EH (cell line): ENCODE measurements at places on chromosomes 1 and 21.

DNA sequence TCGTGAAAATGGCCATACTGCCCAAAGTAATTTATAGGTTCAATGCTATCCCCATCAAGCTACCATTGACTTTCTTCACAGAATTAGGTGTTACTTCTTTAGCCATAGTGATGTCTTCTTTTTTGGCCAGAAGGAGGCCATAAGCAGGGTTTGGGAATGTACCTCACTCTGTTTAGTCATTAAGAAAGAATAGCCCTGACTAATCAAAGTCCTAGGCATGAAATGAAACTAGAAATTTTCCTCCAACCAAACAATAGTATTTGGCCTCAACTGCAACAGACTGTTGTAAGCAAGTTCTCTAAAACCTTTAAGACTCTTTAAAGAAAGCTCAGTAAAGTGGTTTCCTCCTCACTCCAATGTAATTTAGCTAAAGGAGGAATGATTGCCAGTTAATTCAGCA lies 163.9 kb downstream of the AKT3 start:
- DNase-seq = no peak

DNA sequence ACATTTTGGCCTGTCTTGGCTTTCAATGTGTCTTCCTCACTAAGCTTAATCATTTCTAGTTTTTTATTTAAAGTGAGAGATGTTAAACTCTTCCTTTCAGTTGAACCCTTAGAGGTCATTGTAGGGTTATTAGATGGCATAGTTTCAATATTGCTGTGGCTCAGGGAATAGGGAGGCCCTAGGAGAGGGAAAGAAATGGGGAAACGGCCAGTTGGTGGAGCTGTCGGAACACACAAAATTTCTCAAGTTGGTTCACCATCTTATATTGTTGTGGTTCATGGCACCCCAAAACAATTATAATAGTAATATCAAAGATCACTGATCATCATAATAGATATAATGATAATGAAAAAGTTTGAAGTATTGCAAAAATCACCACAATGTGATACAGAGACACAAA lies 31.4 kb upstream of the KAZN start:
- no peak for DNase-seq

DNA sequence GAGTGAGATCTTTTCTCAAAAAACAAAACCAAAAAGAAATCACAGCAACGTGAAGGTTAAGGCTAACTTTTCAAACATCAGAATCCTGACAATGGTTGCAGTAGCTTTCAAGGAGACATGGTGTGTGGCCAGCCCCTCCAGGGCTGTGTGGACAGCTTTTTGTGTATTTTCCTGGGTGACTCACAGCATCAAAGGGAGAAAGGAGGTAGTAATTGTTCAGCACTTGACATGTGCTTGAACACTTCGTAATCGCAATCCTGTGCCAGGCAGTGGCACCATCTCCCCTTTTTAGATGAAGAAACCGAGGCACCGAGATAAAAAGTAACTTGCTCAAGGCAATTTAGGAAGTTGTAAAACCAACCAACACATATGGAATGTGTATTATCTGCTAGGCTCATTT lies 10.3 kb downstream of the NBL1 start:
- peak; percentile 38 for DNase-seq

GRCh38 chr1:84973498-84974334 lies 23.2 kb downstream of the MCOLN2 start:
- DNase-seq = peak; percentile 20
